ENCODE measurements at places on chromosomes 1 and 21.
A peak's percentile ranks its signal among the peaks of the same experiment; 100 is the strongest.

DNA sequence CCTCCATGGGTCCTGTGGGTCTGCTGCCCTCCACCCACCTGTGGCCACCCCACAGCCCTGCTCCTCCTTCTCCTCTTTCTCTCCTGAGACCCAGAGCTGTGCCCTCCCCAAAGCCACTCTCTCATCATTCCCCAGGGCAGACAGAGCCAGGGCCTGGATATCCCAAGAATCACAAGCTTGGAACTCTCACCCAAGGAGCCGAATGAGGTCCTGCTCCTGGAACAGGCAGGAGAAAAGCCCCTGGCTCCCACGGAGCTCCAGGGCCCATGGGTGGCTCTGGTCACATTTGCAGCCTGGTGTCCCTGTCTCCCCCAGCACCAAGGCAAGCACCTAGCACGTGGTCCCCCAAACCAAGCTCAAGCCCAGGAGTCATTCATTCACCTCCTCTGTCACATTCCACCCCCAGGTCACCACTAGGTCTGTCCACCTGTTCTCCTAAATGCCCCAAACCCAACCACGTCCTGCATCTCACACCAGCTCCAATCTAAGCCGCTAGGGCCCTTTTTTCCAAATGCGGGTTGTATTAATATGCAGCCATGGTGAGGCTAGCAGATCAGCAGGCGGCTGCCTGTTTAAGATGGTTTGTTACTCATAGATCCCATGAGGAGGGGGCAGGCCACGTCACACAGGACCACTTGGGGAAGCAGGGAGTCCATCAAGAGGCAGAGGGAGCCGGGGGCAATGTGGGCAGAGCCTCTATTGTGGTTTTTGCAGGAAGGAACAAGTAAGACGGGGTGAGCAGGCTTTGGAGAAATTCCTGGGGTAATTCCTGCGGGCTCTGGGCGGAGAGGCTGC, 215.5 kb upstream of the VAMP3 start:
- peak; percentile 82 for DNase-seq

DNA sequence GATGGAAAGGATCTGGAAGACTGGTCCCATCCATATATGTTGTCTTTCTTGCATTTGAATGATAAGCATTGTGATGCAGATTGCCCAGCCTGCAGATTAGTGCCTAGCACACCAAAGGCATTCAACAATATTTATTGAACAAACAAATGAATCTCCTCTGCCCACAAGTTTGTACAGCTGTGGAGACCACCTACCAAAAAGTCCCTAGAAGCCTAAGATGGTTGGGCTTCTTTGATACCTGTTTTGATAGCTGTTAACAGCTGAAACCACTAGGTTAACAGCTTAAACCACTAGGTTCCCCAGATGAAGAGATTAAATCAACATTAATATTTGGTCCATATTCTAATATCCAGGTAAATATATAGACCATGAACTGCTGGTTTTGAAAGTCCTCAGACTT, 9.8 kb downstream of the DUSP10 start:
- no peak for DNase-seq

GRCh38 chr1:14733048-14733778, 134.7 kb downstream of the KAZN start:
- DNase-seq: no peak

GRCh38 chr1:37478890-37479254, 4.5 kb downstream of the ZC3H12A start:
- no peak for DNase-seq

DNA sequence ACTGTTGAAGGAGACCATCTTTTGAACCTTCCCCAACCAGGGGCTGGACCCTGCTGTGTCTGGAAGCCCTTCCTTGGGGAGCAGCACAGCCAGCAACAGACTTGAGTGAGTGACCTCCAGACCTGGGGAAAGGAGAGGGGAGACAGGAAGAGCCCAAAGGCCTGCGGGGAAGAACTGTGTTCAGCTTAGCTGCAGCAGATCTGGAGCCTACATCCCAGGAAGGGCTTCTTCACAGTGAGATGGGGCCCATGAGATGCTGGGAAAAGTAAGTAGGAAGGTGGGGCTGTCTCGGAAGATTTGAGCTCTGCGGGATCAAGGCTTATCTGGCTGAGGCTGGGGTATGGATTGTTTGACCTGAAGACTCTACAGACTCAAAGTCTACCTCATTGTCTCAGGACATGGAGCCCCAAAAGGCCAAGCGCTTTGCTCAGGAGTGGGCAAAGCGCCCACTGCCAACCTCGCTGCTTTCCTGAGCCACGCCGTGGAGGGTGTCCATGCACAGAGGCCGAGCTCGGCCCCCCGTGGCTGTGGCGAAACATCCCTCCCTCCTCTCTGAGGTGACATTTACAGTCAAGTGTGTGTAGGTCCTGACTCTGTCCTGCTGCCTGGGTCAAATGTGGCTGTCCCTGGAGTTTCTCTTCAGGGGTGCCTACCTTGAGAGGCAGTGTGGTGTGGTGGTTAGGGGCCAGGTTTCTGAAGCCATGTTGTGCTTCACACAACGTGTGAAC, 24.5 kb downstream of the SPOCD1 start:
- DNase-seq: no peak

DNA sequence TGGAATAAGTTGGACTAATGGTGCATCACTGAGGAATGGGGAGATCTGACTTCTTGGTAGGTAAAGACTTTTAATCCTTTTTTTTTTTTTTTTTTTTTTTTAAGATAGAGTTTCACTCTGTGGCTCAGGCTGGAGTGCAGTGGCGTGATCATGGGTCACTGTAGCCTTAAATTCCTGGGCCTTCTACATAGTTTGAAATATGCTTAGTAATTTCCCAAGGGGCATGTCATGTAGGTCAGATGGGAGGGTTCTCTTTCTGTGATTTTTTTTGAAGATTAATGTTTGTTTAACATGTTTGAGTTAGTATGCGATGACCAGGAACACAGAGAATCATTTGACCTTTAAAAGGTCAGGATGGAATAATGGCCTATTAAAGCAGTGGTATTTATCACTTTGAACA, 129.1 kb downstream of the S1PR1 start:
- no peak for DNase-seq

- no peak for DNase-seq
Measured at GRCh38 chr1:202547215-202547614, 163.0 kb downstream of the SYT2 start.

- no peak for DNase-seq
Measured at GRCh38 chr1:62991152-62991551, 207.2 kb downstream of the ATG4C start.

DNA sequence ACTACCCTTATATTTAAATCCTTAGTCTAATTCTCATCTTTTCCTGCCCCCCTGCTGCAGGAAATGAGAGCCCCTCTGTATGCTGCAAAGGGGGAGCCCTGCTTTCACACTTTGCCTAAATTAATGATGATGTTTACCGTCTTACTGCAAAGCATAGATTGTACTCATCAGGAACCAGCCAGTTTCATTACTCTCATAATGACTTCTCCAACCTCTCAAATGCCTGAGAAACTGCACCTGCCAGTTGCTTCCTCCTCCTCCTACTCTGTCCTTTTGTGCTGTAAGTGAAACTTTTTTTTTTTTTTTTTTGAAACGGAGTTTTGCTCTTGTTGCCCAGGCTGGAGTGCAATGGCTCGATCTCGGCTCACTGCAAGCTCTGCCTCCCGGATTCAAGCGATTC, 101.7 kb downstream of the ADSS2 start:
- DNase-seq: peak; percentile 76

Measured in common myeloid progenitor, CD34-positive (primary cell).